ENCODE measurements at places on chromosomes 2 and 18.

- no peak for DNase-seq
Observed at GRCh38 chr2:198016243-198016642, 211.8 kb downstream of the PLCL1 start.

DNA sequence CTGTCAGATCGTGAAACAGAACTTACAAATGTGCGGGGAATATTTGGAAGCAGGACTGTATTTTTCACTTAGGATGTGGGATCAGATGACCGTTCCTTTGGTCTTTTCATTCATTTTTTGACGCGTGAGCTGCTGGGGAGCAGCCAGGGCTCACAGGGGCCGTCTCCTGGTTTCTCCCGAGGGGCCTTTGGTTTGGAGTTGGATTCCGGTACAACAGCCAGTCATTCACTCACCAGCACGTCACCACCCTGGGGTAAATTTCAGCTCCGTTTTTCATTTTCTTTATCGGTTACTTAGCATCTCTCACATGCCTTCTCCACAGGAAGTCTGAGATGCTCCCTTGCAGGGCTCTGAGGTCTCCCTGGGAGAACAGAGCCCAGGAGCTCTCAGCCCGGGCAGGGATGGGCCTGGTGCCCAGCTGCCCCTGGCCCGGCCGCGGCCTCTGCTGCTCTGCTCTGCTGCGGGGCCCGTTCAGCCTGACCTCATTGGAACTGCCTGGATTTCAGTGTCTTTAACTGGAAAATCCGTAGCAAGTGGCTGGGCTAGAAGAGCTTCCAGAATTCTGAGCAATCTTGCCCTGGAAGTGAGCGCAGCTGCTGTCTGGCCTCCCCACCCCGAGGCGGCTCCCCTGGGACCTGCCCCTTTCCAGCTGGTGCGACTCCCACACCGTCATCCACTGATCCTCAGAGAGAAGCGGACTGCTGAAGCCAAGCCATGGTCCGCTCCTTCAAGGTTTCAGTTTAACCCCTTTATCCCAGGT is 335.6 kb downstream of the EIPR1 start:
- DNase-seq: no peak

- DNase-seq: no peak
Observed at GRCh38 chr2:5695654-5696403, 3.6 kb downstream of the SOX11 start.

- no peak for DNase-seq
Observed at GRCh38 chr2:240846873-240847595, 21.6 kb upstream of the AGXT start.

GRCh38 chr2:241666627-241667400 is 19.8 kb downstream of the DTYMK start:
- DNase-seq: no peak

- DNase-seq: no peak
Observed at GRCh38 chr2:235747786-235748091, 253.9 kb downstream of the AGAP1 start.

DNA sequence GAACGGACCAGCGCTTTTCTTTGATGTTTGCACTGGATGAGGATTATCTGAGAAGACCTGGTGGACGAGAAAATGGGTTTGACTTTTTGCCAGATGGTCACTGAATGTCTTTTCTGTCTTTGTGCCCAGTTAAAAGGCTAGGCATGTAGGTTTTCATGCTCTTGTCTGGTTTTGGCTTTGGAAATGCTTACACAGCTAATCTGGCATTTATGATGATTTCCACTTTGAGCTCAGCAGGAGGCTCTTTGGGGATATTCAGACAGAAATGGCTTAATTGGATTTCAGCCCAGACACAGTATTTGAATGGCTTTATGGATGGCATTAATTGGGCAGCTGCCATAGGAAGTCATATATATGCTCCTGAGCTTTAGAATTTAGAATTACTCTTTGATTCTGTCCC is 59.6 kb downstream of the NCK2 start:
- no peak for DNase-seq

All from activated CD8-positive, alpha-beta memory T cell treated with anti-CD3 and anti-CD28 coated beads, Interleukin-2, amount 10 ng/mL, durations not matched to agents 7 days and 5 days (primary cell).